ENCODE measurements at places on chromosomes 6 and 20.

DNA sequence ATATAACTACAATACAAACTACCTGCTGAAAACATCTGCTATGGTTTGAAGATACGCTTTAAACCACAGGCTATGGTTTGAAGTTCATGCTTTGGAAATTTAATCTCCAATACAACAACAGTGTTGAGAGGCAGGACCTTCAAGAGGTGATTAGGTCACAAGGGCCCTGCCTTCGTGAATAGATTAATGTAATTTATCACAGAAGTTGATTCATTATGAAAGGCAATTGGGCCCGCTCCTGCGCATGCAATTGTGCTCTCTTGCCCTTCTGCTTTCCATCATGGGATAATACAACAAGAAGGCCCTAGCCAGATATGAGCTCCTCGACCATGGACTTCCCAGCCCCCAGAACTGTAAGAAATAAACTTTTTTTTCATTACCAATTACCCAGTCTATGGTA, 21.2 kb downstream of the REPS1 start:
- H3K4me1 ChIP-seq: peaks cover 31% of the 10 kb centered on the region
- DNase-seq: no peak
- H3K4me3 ChIP-seq: no peak overlapping the region
- H3K27me3 ChIP-seq: no peaks in the 10 kb centered on the region
- H3K27ac ChIP-seq: no peak overlapping the region

DNA sequence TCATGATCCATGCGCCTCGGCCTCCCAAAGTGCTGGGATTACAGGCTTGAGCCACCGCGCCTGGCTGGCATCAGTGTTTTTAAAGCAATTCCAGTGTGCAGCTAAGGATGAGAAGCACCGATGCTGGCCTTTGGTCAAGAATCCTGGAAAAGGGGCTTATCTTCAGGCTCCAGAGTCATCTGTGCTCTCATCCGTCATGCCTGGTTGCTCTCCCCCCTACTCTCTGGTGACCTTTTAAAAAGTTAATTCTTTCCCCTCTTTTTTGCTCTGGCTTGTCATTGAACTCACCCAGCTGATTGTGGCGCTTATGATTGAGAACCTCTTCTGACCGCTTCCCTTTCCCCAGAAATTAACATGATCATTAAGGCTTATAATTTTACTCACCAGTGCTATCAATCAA, 28.7 kb downstream of the NR2E1 start:
- no peaks in the 10 kb centered on the region for H3K4me1 ChIP-seq
- H3K27me3 ChIP-seq: no peaks in the 10 kb centered on the region
- no peak overlapping the region for H3K27ac ChIP-seq
- no peak overlapping the region for H3K4me3 ChIP-seq
- no peak for DNase-seq

DNA sequence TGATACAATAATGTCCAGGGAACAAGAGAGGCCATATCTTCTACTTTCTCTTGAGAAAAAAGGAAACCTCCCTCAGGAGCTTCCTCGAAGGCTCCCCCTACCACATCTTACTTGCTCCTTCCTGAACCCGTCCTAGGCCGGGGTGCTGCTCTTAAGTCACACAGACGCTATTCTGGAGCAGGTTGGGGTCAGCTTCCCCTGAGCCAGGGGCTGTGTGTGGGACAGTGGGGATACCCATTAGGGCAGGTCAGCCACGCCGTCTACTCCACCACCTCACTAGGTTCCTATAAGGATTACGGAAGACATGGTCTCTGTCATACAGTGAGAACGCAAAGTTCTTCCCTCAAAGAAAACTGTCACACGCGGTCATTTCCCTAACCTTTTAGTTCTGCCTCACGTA, 8.2 kb upstream of the PPP1R3G start:
- no peaks in the 10 kb centered on the region for H3K4me1 ChIP-seq
- H3K27me3 ChIP-seq: no peaks in the 10 kb centered on the region
- H3K27ac ChIP-seq: no peak overlapping the region
- no peaks in the 10 kb centered on the region for H3K36me3 ChIP-seq
- no peak for DNase-seq
- H3K4me3 ChIP-seq: no peak overlapping the region

- no peak overlapping the region for H3K27ac ChIP-seq
- no peaks in the 10 kb centered on the region for H3K36me3 ChIP-seq
- DNase-seq: no peak
- H3K27me3 ChIP-seq: no peaks in the 10 kb centered on the region
- H3K4me1 ChIP-seq: no peaks in the 10 kb centered on the region
Observed at GRCh38 chr20:9789131-9789530, 49.7 kb downstream of the PAK5 start.

DNA sequence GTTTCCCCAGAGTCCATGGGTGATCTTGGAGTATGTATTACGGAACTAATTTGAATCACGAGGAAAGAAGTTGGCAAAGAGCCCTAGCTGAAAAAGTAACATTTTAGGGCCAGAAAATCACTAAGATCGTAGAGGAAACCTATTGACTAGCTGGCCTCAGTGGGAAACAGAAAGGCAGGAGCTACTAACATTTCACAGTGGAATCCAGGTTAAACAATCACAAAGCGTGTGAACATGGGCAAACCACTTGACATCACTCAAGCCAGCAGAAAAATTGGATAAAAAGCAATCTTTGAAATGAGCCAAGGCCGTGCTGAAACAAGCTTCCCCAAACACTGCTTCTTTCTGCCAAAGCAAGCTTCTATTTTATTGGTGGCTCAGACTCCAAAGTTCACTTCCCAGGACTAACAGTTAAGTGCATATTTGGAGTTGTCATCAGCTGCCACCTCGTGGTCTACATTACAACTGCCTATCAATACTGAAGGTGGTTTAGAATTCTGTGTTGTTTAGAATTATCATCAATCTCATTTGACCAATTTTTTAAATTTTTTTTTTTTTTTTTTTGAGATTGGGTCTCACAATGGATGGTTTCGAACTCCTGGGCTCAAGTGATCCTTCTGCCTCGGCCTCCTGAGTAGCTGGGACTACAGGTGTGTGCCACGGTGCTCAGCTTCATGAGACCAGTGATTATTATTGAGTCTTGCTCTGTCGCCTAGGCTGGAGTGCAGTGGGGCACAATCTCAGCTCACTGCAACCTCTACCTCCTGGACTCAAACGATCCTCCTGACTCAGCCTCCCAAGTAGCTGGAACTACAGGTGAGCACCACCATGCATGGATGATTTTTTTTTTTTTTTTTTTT, 10.6 kb downstream of the RPS10 start:
- peaks cover 29% of the 10 kb centered on the region for H3K36me3 ChIP-seq
- H3K4me3 ChIP-seq: no peak overlapping the region
- no peaks in the 10 kb centered on the region for H3K4me1 ChIP-seq
- peak; percentile 42 for DNase-seq
- H3K27ac ChIP-seq: no peak overlapping the region

DNA sequence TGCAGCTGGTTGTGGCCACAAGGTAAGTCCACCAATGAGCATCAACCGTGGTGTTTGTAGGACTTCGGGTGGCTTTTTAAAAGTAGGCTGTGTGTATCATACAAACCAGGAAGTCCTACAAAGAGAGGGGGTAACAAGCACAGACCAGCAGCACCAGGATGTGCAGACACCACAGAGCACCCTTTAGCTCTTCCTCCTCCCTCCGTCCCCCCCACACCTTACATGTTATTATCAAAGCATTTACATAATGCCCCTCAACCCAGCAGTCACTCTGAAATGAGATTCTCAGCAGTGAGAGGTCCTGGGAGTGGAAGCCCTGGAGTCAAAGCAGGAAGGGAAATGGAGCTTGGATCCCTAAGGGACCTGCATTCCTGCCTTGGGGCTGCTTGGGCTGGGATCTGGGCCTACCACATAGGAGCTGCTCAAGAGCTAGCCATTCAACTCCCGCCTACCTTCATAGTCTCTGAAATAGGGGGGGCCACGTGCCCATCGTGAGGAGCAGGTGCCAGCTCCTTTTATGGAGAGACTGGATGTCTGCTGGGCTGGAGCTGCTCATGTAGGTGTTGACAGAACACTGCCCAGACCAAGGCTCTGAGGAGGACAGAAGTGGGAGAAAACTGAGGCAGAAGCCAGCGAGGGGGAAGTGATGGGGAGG, 90.6 kb downstream of the PSMB1 start:
- no peak overlapping the region for H3K4me3 ChIP-seq
- no peak for DNase-seq
- no peak overlapping the region for H3K27ac ChIP-seq
- H3K36me3 ChIP-seq: no peaks in the 10 kb centered on the region
- no peaks in the 10 kb centered on the region for H3K27me3 ChIP-seq

DNA sequence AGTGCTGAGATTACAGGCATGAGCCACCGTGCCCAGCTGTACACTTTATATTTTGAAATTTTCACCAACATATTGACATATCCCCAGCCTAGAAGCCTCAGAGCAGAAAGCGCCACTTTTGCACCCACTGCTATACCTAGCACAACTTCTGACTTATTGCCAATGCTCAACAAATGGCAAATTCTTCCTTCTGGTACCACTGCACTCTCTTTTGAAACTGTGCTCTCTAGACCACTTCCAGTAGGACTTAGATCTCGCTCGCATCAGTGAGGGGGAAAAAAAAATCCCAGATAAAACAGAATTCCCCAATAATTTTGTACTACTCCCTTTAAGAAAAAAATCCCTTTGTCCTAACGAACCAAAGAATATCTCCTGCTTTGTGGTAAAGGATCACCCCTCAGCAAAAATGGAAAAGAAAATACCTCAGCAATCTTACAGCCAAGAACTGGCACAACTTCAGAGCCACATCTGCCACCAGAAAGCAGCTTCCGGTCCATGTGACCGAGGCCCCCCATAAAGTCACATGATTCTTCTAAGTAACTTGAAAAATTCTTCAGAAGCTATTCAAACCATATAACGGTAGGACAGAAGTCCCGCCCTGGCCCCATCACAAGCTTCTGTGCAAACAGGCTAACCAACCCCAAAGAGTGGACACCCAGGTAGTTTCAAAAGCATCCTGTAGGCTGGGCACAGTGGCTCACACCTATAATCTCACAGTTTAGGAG, 18.5 kb upstream of the IL17F start:
- no peak overlapping the region for H3K4me3 ChIP-seq
- no peaks in the 10 kb centered on the region for H3K27me3 ChIP-seq
- H3K27ac ChIP-seq: no peak overlapping the region
- no peak for DNase-seq

DNA sequence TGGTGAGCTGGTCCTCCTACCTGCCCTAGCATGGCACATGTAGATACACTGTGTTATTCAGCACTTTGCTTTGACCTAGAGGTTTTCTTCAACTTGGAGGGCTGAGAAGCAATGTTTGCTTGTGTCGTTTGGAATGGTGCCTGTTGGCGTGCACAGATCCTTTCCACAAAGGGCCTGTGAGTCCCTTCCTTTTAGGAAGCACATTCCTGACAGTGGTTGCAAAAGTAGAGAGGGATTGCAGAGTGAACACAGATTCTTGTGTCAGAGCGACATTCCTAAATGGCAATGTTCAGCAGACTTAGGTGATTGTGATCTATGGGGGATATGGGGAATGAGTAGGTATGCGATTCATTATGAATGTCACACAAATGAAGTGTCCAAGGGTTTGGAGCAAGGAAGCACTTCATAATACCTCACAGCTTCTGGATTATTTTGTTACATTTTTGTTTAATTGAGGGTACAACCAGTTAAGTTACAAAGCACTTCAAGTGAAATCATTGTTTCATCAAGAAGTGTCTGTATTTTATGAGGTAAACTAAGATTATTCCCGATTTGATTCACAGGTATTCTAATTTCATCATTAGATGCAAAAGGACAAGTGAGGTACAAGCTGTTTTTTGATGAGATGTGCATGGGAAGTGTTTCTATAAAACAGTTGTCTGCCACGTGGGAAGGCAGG, 713 bp upstream of the RNF144B start:
- H3K4me1 ChIP-seq: peaks cover 17% of the 10 kb centered on the region
- no peak for DNase-seq
- no peaks in the 10 kb centered on the region for H3K27me3 ChIP-seq
- H3K27ac ChIP-seq: no peak overlapping the region

- no peaks in the 10 kb centered on the region for H3K36me3 ChIP-seq
- H3K4me1 ChIP-seq: no peaks in the 10 kb centered on the region
- H3K4me3 ChIP-seq: no peak overlapping the region
- no peak overlapping the region for H3K27ac ChIP-seq
- no peaks in the 10 kb centered on the region for H3K27me3 ChIP-seq
Observed at GRCh38 chr6:144036835-144037195, 28.8 kb upstream of the PLAGL1 start.

DNA sequence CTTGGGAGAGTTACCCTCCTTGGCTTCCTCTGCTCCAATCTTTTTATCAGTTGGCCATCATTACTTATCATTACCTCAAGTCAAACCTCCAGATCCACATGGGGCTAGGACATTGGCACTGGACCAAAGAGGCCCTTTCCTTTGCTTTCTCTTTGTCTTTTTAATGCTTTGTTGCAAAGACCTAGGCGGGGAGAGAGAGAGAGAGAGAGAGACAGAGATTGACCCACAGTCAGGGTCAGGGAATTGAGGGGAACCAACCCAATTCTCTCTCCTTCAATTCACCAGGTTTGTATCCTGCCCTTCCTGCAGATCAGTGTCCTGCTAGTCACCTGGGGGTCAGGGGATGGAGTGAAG, 3.5 kb upstream of the VEGFA start:
- DNase-seq: no peak
- H3K36me3 ChIP-seq: no peaks in the 10 kb centered on the region
- no peak overlapping the region for H3K27ac ChIP-seq

- H3K4me1 ChIP-seq: no peaks in the 10 kb centered on the region
- H3K27ac ChIP-seq: no peak overlapping the region
- no peaks in the 10 kb centered on the region for H3K36me3 ChIP-seq
Observed at GRCh38 chr6:35185302-35185681, 28.5 kb upstream of the SCUBE3 start.

All from CD8-positive, alpha-beta memory T cell (primary cell).